Stimulated activated CD4-positive, alpha-beta T cell treated with anti-CD3 and anti-CD28 coated beads, Interleukin-2, amount 100 ng/mL, for 24 hours (primary cell): ENCODE measurements at places on chromosomes 3 and 15.

DNA sequence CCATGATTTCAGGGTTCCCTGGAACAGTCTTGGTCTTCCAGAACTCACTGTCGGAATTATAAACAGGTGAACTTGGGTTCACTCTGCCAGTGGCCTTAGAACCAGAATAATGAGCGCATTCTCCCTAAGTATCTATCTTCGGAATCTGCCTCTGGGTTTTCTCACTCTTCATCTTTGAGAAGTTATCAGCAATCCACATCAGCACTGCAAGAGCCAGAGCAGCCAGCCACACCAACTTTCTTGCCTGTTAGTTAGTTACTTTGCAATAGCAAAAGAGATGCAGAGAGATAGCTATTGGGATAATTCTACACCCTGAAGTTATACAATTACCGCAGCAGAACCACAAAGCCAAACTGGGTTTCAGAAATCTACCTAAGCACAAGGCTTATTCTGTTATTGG, 25.8 kb downstream of the GLB1 start:
- no peak for DNase-seq

GRCh38 chr3:29696311-29696710, 415.4 kb downstream of the RBMS3 start:
- DNase-seq, result no peak

- no peak for DNase-seq
These were observed 62.0 kb downstream of the CADM2 start for GRCh38 chr3:85020828-85021227.

GRCh38 chr3:137295336-137295735, 337.6 kb downstream of the IL20RB start:
- DNase-seq, result no peak

- DNase-seq, result no peak
These were observed 62.8 kb downstream of the OTOL1 start for GRCh38 chr3:161559177-161559998.

DNA sequence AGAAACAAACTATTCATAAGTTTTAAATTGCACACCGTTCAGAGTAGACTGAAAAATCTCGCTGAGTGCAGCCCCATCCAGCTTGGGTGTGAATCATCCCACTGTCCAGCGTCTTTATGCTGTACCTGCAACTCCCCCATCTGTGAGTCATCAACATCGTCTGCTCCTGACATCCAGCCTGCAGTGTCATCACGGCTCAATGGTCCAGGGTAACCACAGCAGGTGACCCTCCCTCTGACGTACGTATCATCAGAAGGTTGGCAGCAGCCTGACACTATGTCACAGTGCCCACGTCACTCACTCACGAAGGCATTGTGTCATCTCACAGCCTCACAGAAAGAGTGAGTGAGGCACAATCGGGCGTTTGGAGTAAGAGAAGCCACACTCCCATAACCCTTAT, 65.2 kb downstream of the TPRA1 start:
- no peak for DNase-seq

DNA sequence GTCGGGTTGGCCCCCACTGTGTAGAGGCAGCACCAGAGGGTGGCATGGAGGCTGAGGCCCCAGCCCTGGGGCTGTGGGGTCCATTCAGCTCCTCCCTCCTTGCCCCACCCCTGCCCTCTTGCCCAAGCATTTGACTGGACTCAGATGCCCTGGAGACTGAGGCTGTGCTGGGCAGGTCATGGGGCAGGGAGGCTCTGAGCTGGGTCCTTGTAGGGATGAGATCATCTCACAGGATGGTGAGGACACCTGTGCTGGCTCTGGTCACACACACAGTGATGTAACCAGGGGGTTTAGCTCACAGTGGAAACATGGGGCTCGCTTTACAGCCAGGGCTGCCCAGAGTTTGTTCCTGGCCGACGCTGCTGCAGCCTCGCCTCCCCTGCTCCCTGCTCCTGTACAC, 17.8 kb downstream of the ALPK3 start:
- no peak for DNase-seq

- peak; percentile 17 for DNase-seq
These were observed at the start of gene LTK for GRCh38 chr15:41513506-41514227. Gene LTK (minus strand): TSS chr15:41513827. CDS start chr15:41513709, 118 bp downstream.

- no peak for DNase-seq
These were observed 38.0 kb upstream of the TIMP4 start for GRCh38 chr3:12196684-12197083.

DNA sequence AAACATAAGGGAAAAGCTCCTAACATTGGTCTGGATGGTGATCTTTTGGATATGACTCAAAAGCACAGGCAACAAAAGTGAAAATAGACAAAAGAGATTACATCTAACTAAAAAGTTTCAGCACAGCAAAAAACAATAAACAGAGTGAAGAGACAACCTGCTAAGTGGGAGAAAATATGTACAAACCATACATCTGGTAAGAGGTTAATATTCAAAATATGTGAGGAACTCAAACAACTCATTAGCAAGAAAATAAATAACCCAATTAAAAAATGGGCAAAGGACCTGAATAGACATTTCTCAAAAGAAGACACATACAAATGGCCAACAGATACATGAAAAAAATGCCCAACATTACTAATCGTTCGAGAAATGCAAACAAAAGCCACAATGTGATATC, 19.0 kb upstream of the NR1I2 start:
- no peak for DNase-seq

GRCh38 chr3:37163262-37164015, 10.9 kb downstream of the LRRFIP2 start:
- peak; percentile 42 for DNase-seq

DNA sequence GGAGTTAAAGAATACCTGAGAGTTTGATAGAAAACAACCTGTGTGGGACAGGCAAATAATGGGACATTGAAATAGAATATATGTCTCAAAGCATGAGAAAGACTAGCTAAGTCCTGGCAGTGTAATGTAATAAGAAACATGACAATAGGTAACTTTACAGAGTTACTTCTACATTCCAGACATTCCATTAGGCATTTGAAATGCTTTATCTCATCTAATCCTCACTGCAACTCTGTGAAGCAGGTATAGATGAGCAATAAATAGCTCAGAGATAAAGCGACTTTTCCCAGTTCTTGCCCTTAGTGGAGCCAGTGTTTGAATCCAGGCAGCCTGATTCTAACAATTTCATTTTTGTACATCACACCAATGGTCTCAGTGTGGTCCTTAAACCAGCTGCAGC, 76.8 kb downstream of the CPNE4 start:
- DNase-seq, result no peak

GRCh38 chr3:186261638-186262037, 100.4 kb downstream of the DGKG start:
- no peak for DNase-seq

GRCh38 chr3:118272991-118273390, 761.7 kb downstream of the IGSF11 start:
- no peak for DNase-seq

DNA sequence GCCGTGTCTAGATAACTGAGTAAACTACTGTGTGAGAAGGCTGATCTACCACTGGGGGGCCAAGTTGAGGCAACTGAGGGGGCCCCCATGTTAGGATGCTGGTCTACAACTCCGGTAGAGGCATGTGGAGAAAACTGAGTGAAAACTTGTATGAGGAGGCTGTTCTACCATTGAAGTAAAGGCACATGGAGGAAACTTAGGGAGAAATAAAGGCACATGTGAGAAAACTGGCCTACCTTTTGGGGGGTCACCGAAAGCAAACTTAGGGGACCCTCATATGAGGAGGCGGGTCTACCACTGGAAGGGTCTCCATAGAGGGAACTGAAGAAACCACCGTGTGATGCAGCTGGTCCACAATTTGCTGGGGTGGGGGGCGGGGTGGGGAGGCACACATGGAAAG, 155.2 kb downstream of the FBLN2 start:
- DNase-seq, result no peak

DNA sequence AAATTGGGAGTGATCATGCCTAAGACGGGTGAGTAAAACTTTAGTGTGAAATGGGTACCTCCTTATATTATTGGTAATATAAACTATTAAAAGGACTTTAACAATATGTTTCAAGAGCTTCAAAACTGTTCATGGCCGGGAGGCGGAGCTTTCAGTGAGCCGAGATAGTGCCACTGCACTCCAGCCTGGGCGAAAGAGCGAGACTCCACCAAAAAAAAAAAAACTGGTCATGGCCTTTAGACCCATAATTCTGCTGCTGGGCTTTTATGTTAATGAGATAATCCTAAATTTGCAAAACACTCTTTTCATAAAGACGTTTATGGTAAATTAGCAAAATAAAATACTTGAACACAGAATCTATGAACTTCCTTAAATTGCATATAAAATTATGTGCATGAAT, 22.8 kb downstream of the TRPC1 start:
- DNase-seq, result no peak

DNA sequence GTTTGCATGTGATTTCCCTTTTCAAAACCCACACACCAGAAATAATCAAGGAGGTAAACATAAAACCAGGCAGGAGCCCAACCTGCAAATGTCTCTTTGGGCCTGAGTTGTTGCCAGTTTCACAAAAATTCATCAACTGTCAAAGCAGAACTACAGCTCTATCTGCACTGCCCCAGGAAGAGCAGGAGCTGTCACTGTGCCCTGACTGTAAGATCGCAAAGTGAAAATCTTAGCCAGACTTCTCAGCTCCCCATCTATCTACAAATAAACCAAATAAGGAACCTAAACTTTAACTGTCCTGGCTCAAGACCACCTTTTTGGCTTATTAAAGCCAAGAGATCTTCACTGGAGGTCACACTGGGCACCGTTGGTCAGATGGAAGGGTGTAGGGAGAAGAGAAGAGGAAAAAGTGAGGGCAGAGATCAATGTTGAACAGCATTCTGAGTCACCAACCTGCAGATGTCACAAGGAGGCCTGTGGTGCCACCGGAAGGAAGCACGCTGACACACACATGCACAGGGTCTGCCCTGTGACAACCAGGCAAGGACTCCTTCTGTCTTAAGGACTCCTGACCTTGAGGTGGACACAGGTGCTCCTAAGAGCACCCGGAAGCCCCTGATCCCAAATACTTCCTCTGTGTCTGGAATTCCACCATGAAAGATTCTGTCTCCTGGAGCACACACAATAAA, 58.7 kb downstream of the RPN1 start:
- DNase-seq, result no peak

- no peak for DNase-seq
These were observed 171.8 kb downstream of the SMAD6 start for GRCh38 chr15:66873856-66874255.

DNA sequence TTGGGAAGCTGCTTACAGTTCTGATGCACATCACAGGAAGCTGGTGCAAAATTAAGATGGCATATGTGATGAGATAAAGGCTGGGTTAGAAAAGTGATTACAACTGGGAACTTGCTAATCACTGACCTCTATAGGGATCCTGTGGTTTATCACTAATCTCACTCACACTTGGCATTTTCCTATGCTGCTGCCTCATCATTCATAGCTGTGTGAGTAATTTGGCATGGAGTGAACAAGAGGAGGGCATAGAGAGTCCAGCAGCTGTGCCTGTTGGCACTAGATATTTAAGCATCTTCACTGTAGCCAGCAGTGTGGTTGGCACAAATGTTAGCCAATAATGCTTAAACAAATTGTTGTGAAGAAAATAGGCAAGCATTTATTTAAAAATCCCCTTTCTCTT, 217.7 kb upstream of the CGNL1 start:
- no peak for DNase-seq

GRCh38 chr3:151282921-151283320, 4.6 kb upstream of the P2RY14 start:
- DNase-seq, result no peak

GRCh38 chr3:190911382-190911781, 48.9 kb upstream of the GMNC start:
- no peak for DNase-seq

GRCh38 chr15:60758961-60759729, 280.2 kb upstream of the ICE2 start:
- DNase-seq, result no peak

DNA sequence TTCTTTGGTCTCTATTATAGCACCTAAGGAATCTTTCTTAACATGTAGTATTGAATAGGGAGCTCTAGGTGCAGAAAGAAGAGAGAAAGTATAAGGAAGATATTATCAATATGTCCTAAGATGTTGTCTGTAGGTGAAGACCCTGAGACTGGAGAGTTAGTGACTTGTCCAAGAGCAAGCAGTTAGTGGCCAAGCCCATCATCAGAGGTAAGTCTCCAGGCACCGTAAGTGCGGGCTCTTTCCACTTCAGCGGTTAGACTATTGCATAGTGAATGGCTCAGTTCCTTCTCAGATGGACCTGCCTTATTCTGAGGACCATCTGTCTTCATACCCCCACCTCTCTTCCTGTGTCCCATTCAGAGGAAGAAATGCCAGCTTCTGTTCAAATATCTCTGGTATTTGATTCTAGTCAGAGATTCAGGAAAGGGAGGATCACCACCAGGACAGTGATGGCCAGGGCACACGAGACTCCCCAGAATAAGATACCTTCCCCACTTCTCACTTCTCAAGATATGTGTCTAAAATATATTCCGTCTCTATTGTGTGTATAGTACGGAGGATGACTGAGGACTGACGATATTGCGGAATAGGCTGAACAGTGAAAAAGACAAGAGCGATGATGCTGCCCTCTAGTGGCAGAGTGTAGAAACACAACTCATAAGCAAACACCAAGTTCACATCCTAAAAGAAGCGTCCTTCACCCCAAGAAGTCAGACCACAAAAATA, 19.1 kb upstream of the ADGRG7 start:
- peak; percentile 64 for DNase-seq

DNA sequence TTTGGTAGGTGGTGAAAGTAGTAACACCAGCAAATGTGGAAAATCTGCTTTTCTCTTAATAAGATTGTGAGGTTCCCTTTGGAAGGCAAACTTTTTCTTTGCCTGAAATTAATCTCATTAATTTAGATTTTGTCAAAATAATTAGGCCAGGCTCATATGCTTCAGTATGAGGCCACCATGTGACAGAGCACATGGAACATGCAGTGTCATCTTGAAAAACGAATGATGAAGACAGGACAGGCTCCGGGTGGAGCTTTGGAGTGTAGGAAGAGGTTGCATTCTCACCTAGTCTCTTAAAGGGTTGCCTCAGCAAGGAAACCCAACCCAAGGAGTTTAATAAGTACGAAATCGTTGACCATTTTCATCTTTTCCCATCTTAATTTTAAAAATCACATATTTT, 18.6 kb upstream of the LZTFL1 start:
- DNase-seq, result no peak

DNA sequence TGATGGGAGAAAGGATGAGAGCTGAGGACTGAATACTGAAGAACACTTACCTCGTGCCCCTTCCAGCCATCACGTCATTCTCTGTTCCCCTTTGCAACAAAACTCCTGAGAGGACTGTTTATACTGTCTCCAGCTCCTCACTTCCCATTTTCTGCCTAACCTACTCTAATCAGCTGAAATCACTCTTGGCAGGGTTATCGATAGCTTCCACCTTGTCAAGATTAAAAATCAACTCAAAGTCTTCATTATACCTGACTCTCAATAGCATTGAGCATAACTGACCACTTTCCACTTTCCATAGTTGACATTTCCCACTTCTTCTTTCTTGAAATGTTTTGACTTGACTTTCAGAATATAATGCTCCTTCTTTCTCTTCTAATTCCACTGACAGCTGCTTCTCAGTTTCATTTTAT, 4.3 kb downstream of the BTBD1 start:
- DNase-seq, result no peak
